Pulmonary artery endothelial cell (primary cell): ENCODE measurements at places on chromosomes 7 and 10.

DNA sequence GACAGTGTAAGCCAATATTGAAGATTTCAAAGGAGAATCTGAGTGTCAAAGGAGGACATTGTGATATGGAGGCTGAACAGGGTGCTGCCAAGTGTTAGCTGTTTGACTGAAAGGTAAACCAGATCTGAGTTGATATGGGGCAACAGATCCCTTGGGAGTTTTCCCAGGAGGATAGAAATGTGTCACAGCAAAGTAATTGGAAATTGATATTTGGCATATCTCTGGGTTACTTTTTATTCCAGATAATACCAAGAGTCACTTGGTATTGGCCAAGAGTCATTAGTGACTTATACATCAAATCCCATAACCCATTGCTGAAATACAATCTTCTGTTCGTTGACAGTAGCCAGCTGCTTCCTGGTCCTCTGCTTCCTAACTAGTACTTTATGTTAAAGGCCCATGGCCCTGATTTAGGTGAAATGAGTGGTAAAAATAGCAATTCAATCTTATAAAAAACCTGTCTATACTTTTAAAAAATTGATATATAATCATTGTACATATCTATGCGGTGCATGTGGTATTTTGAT is 922.9 kb downstream of the LRMDA start:
- no peak for DNase-seq

- no peak for DNase-seq
Measured at GRCh38 chr7:141430455-141431139, 120.6 kb upstream of the AGK start.

GRCh38 chr7:151451156-151451555 is 11.2 kb upstream of the CRYGN start:
- DNase-seq: no peak

GRCh38 chr10:32207544-32207943 is 139.4 kb downstream of the EPC1 start:
- peak; percentile 10 for DNase-seq

GRCh38 chr10:128727114-128727513 is 600.9 kb upstream of the MKI67 start:
- DNase-seq: no peak

DNA sequence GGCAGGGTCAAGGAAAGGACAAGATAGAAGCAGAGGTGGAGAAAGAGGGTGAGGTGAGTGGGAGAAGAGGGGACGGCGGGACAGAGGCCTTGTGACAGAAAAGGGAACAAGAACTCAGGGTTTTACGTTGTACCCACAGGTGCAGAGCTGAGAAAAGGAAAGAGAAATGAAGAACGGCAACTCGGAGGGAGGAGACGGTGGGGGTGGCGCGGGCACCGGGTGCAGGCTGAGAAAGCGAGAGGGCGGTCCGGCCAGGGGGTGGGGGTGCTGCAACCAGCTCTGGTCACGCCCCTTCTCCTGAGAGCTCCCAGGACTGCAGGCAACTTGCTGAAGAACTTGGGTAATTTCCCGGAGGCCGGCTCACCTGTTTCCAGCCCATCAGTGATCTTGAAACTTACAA is 65.3 kb downstream of the CARD11 start:
- DNase-seq: no peak

DNA sequence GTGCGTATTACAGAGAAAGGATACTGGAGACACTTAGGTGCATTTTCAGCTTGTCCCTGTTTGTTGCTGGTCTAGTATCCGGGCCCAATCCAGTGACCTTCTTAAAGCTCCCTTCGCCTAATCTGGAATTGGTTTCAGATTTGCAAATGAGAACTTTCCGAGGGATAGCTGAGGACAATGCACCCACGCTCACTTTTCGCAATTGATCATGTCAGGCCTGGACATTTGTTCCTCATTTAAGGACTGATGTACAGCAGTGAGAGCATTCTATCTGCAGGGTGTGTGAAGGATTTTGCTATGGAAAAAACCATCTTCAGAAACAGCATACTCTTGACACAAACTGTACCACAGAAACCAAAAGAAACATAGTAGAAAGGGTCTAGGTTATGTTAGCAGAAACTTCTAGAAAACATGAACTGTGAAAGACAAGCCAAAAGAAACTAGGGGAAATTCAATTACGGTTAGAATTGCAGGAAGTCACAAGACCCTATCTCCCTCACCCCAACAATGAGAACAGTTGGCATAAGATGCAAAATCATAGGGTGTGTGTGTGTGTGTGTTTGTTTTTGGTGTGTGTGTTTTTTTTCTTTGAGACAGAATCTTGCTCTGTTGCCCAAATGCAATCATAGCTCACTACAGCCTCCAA is 331.1 kb downstream of the CALN1 start:
- no peak for DNase-seq

DNA sequence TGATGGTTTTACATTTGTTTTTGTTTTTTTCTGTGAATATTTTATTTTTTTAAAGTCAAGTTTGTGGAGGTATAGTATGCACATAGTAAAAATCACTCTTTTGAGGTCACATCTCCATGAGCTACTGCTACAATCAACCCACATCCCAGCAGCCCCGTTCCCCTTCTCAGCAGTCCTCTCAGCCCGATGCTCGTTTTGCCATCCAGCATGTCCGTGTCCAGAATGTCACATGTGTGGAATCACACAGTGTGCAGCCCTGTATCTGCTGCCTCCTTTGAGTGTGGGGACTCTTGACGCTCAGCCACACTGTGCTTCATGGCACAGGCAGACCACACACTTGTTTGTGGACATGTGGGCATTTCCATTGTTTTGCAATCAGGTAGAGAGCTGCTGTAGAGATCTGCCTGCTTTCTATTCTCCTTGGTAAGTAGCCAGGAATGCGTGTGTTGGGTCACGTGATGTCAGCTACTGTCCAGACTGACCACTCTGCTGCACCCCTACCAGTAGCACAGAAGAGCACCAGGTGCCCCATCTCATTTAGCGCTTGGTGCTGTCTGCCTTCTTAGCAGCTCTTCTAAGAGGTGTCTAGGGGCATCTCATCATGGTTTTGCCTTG is 71.6 kb upstream of the CAMK2B start:
- no peak for DNase-seq

DNA sequence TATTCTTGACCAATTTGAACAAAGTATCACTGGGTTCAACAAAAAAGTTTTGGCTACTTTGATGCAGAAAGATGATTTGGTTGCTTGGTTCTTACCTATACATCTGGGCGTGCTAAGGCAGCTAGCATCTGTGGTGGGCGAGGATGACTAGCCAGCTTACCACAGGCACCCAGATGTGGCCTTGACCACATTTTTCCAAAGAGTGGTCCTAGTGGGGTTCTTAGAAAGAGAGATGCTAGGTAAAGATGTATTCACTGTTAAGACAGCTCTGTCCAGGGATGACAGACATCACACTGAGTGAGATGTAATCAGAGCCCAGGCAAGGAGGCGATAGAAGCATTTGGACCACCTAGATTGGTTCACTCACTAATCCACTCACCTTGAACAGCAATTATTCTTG is 785 bp downstream of the DNTT start:
- no peak for DNase-seq

GRCh38 chr10:24133835-24134234 is 75.1 kb upstream of the KIAA1217 start:
- DNase-seq: no peak

DNA sequence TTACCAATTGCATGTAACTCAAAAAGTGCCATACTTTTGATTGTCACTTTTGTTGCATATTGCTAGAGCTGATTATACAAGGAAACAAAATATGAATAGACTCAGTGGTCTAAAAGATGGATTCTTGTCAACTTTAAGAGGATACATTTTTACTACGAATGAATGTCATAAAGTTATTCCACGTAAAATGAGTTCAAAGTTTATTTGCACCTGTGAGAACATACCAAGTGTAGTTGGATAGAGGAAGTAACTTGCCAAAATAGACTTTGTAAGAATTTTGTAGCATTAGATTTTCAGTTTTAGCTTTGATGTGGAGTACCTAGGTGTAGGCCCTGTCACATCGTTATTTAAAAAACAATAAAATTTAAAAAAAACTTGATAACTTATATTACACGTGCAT is 106.2 kb downstream of the PHF14 start:
- DNase-seq: no peak

- DNase-seq: no peak
Measured at GRCh38 chr10:108862676-108863350, 1060.5 kb downstream of the XPNPEP1 start.

GRCh38 chr10:22712956-22713852 is 1.2 kb downstream of the PIP4K2A start:
- DNase-seq: no peak
